ENCODE measurements at places on chromosomes 1 and 21. TPM values are rescaled to one million over a fixed set of nuclear protein-coding genes. Genes with fewer than 3 reads are reported as not detected.

AMY1A gene
- total RNA-seq = not detected

GRCh38 chr1:65112811-65113210 is 35.2 kb upstream of the AK4 start:
- no peaks in the 10 kb centered on the region for H3K4me1 ChIP-seq
- no peaks in the 10 kb centered on the region for H3K27me3 ChIP-seq
- no peak overlapping the region for H3K27ac ChIP-seq
- no peaks in the 10 kb centered on the region for H3K36me3 ChIP-seq

DNA sequence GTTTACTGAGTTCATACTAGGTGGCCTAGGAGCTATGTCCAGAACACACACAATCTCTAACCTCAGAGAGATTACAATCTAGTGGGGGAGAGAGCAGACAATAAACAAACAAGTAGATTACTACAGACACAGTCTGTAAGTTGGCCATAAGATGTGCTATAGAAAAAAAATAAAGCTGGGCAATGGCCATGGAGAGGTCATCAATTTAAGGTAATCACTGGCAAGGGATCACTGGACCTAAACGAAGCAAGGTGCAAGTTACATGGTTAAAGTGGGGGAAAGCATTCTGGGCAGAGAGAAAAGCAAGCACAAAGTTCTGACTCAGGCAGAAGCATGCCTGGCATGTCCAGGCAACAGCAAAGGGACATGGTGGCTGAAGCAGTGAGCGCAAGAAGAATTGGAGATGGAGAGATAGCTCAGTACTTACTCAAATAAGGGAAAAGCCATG is 147.0 kb downstream of the RERE start:
- peaks cover 22% of the 10 kb centered on the region for H3K4me1 ChIP-seq
- no peak overlapping the region for H3K27ac ChIP-seq
- H3K36me3 ChIP-seq = no peaks in the 10 kb centered on the region

- H3K27me3 ChIP-seq = no peaks in the 10 kb centered on the region
- no peak overlapping the region for H3K4me3 ChIP-seq
- no peaks in the 10 kb centered on the region for H3K4me1 ChIP-seq
- H3K36me3 ChIP-seq = no peaks in the 10 kb centered on the region
- H3K27ac ChIP-seq = no peak overlapping the region
These were observed 175.2 kb upstream of the IVNS1ABP start for GRCh38 chr1:185492089-185492825.

DNA sequence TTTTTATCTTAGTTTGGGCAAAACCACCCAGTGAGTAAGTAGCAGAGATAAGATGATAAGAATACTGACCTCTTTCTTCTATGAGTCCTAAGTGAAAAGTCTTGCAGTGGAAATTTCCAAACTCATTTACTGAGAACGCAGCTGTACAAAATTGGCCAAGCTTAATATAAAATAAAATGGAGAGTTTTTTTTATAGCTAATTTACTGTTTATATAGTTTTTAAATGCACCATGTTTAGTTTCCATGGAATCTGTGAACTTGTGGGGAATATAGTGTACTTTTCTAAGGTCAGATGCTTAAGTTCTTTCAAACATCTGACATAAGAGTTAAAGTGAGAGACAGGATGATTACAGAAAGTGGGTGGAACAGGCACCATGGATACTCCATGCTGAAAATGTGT is 833.5 kb downstream of the ADGRL2 start:
- H3K4me1 ChIP-seq = no peaks in the 10 kb centered on the region
- H3K27me3 ChIP-seq = no peaks in the 10 kb centered on the region
- no peak overlapping the region for H3K4me3 ChIP-seq
- no peaks in the 10 kb centered on the region for H3K36me3 ChIP-seq
- no peak overlapping the region for H3K27ac ChIP-seq

DNA sequence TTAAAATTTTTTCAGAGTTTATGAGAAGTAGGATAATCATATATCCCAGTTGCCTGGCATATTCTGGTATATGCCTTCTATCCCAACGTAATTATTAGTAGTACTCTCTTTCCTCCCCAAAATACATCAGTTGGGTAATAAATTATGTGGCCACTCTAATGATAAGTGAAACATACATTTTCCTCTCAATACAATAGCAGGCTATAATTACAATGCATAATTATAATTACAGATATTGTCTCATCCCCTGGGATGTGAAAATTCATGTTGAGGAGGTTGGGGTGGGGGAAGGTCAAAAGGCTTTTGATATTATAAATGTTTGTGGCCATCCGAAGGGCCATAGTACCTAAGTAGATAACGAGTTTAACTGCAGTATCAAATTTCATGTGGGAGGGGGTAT is 277.1 kb downstream of the ST6GALNAC3 start:
- H3K36me3 ChIP-seq = no peaks in the 10 kb centered on the region
- H3K4me3 ChIP-seq = no peak overlapping the region
- no peaks in the 10 kb centered on the region for H3K4me1 ChIP-seq
- no peak overlapping the region for H3K27ac ChIP-seq
